Left kidney (tissue), 8 donors: ENCODE measurements at places on chromosomes 7 and 10.

- no peak for DNase-seq
Measured at GRCh38 chr10:389261-389790, 254.1 kb downstream of the ZMYND11 start.

- no peak for DNase-seq
Measured at GRCh38 chr7:2810682-2811415, 33.3 kb downstream of the GNA12 start.

- DNase-seq: no peak
Measured at GRCh38 chr7:144784943-144785342, 50.9 kb downstream of the TPK1 start.

DNA sequence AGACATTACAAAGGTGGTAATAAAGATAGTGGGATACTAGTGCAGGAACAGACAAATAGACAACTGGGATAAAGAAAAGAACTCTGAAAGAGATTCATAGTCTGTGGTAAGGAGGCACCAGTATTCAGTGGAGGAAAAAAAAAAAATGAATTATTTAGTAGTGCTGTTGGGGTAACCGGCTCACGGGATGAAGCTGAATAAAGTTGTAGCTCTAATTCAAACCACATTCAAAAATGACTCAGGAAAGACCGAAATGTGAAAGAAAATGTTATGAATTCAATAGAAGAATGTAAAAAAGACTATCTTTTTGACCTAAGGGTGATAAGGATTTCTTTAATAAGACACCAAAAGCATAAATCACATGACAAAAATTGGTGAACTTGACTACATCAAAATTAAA is 83.1 kb upstream of the HABP2 start:
- no peak for DNase-seq

DNA sequence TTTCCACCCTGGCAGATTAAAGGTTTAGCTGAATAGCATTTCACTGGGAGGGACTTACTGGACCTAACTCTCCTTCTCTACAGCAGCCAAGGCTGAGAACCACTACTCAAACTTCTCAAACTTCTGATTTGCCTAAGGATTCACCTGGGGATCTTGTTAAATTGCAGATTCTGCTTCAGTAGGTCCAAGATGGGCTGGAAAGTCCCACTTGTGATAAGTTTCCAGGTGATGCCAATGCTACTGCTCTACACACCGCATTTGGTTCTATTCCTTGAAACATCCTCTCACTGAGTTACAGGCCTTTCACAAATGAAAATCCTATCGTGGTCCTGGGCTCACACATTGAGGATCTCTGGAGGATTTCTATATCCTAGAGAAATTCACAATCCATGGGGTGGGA is 147.9 kb downstream of the CHCHD3 start:
- no peak for DNase-seq
